ENCODE measurements at places on chromosomes 12 and 14.

DNA sequence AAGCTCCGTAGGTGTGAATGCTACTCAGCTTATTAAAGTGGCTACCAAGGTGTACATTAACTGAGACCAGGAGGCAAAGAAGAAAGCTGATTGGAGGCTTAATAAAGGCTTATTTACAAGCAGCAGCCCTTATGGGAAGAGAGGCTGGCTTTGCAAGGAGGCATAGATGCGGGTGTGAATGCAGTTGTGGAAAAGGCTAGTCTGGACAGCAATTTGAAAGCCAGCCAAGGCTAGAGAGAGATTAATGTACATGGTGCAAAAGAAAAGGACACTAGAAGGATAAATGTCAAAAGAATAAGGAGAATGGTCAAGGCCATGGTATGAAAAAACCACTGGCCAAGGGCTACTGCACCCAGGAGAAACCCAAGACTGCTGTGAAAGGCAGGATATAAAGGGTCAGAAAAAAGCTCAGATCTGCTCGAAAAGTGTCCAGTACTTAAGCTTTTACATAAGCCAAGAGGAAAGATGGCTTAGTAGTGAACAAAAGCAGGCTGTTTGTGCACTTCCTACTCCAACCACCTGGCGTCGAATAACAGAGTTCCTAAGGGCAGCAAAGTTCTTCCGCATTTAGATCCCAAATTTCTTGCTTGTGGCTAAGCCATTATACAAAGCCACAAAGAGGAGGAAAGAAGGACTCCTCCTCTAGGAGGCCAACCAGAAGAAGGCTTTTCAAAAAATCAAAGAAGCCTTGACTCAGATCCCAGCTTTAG lies 24.0 kb downstream of the KLRK1 start:
- DNase-seq = no peak

- DNase-seq = no peak
Observed at GRCh38 chr14:38127356-38127755, 80.3 kb upstream of the SSTR1 start.

- no peak for DNase-seq
Observed at GRCh38 chr14:61615743-61616523, 79.4 kb upstream of the HIF1A start.

DNA sequence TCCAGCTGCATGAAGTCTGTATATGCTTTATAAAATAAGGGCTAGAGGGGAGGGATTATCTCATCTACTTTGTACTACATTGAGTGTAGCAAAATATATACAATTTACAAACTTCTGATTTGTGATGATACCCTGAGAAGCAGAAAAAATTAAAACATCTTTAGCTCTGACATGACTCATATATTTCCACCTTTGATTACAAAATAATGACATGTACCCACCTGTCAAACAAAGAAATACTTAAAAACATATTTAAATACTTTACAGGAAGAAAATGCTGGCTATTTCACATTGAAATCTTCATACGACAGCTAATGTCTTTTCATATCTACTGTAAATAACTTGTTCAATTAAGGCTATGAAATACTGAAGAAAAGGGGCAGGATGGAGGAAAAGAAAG lies 3.3 kb downstream of the GPR135 start:
- no peak for DNase-seq

DNA sequence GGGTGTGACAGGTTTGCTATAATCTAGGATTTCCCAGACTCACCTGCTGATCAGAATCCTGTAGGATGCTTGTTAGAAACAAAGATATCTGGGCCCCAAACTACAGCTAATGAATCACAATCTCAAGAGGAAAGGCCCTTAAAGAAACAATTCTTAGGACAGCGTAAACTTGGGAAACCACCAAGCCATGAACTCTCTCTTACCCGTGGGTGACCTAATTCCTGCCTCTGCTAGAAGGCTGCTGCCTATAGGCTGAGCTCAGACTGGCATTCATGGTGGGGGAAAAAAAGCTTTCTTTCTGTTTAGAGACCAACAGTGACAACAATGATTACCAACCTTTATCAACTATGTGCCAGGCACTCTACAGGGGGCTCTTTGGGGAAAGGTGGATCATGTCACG lies 213.9 kb upstream of the FKBP4 start:
- no peak for DNase-seq

- DNase-seq = no peak
Observed at GRCh38 chr12:101962486-101962885, 85.1 kb downstream of the DRAM1 start.

DNA sequence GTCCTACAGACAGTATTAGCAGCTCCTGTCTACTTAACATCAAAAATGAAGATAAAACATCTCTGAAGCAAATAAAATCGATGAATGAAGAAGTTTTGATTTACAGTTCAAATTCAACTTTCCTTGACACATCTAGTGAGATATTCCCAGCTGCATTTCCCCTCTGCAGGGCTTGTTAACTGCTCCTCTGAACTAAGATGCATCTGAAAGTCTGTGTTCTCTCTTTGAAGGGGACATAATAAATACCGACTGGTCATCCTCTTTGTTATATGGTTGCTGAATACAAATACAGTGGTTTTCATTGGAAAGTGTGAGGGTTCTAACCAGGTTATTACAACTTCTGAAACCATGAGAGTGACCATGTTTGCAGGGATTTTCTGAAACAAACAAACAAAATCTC lies 266.4 kb upstream of the SLC16A7 start:
- no peak for DNase-seq

DNA sequence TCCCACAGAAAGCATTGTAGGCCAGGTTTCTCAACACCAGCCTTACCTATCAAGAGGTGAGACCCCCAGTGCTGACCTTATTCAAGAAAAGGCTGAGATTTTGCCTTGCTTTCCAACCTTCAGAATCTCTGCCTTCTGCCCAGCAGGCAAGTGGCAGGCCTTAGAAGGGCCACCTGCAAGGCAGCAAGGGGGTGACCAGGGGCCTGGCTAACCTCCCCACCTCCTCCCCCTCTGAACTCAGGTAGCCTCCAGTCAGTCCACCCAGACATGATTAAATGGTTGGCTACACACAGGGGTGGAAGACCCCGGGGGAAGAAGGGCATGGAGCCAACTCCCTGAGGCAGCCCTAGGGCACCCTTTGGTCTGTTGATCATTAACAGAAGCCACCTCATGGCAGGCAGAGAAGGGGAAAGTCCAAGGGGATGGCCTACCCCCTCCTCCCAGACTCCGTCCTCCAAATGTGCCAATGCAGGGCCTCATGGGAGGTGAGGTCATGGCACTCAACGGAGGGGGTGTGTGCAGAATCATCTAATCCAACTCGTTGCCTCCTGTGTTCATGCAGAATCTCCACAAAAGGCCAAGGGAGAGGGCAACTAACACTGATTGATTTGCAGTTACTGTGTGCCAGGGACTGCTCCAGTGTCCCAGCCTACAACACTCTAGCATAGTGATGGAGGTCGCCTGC lies 8.5 kb downstream of the ZFP36L1 start:
- DNase-seq = peak; percentile 93

GRCh38 chr14:52950410-52950897 lies 396 bp downstream of the FERMT2 start:
- DNase-seq = peak; percentile 78

DNA sequence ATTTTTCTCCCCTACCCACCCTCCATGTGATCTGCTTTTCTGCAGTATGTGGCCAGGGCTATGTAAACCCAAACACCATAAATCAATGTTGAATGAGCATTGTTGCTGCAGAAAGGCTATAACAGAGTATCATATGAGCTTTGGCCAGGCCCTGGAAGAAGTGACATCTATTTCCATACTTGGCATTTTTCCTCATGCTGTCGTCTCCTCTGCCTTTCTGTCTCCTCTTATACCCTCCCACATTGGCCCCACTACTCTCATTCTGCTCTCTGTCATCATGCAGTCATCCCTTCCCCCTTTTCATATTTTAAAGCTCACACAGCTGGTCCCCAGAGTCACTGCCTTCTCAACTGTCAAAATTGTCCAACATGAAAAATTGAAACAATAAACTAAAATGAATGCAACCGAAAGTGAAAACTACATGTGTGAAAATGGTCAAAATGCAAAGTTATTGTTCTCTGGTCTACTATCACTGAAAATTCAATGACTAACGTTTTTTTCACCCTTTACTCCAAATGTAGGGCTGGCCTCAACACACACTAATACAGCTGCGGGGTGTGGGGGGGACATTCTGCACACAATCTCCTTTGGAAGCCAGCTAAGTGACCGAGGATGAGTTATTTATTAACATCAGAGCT lies 290.7 kb upstream of the TMPO start:
- DNase-seq = no peak

DNA sequence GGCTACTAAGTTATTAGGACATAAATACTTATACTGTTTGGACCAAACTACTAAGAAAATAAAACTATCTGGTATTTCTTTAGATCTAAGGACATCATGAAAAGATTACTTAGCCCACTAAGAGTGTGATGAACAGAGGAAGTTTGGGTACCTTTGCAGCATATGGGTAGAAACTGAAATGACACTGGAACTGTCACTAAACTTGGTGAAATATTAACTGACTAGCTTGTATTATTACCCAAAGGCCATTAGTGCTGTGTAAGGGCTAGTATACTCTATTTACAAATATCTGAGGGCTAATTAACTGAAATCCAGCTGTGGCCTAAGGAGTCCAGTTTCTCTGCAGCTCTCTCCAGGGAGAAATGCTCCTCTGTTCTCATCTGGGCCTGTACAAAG lies 45.5 kb downstream of the PAWR start:
- DNase-seq = no peak

DNA sequence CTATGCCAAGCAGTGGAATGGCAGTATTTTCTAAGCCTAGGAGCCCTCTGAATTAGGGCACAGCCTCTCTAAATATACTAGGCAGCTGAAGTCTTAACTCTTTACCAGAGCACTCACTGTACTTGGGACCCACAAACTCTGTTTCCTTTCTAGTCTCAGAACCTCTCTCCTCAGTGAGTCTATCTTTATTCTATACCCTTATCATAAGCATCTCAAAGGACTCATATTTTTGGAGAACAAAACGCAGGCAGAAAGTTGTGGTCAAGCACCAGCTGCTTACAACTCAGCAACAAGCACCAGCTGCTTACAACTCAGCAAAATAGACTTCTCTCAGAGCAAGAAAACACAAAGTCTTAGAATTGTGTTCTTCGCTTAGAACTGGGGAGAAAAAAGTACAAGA lies 993 bp downstream of the CCDC196 start:
- no peak for DNase-seq

GRCh38 chr12:114415525-114415868 lies 9.6 kb upstream of the TBX5 start:
- DNase-seq = no peak

DNA sequence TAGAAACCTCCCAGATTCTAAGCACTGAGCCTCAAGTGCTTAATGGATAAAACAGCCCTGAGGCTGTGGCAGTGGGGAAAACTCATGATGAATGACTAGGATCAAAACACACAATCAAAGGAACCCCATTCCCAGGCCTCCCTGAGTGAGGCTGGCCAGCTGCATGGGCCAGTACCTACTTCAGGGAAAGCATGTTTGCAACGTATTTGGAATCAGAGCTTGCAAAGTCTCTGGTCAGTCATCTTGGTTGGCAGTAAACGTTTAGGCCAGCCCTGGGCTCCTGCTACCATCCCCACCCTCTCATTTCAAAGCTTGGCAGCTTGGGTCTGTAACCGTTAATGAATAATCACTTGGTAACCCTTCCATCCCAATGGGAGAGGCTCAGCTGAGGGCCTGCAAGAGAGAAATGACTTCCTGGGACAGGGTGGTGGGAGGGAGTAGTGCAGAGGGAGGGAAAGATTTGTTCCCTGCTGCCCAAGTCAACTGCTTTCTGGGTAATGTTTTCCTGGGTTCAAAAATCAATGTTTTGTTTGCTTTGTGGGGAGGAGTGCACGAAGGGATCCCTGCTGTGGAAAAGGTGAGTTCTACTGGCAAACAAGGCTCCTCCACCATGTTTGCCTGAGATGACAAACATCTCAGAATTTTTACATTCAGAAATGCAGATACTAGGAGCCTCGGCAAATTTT lies 2.0 kb upstream of the RNASE8 start:
- DNase-seq = peak; percentile 32

DNA sequence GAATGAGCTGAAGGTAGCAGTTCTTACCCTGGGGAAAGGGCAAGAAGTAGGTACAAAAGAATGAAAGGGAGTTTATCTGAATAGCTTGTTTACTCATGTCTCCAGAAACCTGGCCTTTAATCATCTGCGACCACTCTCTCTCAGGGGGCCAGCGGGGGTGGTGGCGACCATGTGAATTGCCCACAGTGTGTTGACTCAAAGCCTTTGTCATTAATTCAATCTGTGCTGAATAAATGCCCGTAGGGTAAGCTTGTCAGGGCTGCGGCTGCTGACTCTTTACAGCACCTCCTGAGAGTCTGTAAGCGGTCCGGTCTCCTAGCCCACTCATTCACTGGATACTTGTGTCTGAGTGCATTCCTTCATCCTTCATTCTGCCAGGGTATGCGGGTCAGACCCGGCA lies 874.4 kb downstream of the SLC6A15 start:
- no peak for DNase-seq

DNA sequence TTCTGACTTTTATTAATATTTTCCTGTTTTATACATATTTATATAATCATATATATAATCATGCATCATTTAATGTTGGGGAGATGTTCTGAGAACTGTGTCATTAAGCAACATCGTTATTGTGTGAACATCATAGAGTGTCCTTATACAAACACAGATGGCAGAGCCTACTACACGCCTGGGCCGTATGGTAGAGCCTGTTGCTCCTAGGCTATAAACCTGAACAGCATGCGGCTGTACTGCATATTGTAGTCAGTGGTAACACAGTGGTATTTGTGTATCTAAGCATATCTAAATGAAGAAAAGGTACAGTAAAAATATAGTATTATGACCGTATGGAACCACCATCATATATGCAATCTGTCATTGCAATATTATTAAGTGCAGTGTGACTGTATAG lies 44.7 kb upstream of the BCL7A start:
- DNase-seq = no peak

- DNase-seq = no peak
Observed at GRCh38 chr14:90446405-90446804, 49.6 kb downstream of the CALM1 start.

DNA sequence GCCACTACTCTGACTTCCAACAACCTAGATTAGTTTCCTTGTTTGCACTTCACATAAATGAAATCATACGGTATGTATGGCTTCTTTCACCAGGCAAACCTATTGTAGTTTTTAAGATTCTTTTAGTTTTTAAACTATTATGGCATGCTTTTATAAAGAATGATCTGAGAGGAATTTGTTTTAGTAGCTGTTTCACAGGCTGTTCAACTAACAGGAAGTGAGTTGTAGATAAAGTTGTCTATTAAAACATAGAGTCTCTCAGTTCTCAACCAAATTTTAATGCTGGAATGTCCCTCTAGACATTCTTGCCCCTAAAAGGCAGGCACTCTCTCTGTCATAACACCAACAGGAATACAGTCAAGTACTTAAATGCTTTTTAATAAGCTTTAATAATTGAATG lies 102.7 kb upstream of the DACT1 start:
- DNase-seq = no peak

Measured in kidney (tissue), 22 donors.